HepG2 (cell line): ENCODE measurements at places on chromosomes 11 and 22. TPM values are rescaled to one million over a fixed set of nuclear protein-coding genes. Genes with fewer than 3 reads are reported as not detected.

Gene SLC17A6
- polyA plus RNA-seq = not detected in 2 replicates

Gene SPA17
- polyA plus RNA-seq = 2.9 and 4.4 TPM in 2 replicates

Gene NPAS4
- not detected in 2 replicates for polyA plus RNA-seq

Gene DYNC2H1
- 0.49 and 0.69 TPM in 2 replicates for polyA plus RNA-seq

Gene ASCL2
- not detected in 2 replicates for polyA plus RNA-seq

Gene OR52I1
- not detected in 2 replicates for polyA plus RNA-seq

Gene MYO7A
- polyA plus RNA-seq = 8.1 and 10.0 TPM in 2 replicates

Gene THAP12
- polyA plus RNA-seq = 14.8 and 18.8 TPM in 2 replicates

Gene NEAT1
- polyA plus RNA-seq = 41.2 and 41.3 TPM in 2 replicates

Gene E2F8
- polyA plus RNA-seq = 1.9 and 3.3 TPM in 2 replicates

Gene CATSPERZ
- 0.16 and 0.48 TPM in 2 replicates for polyA plus RNA-seq

Gene RAG2
- polyA plus RNA-seq = not detected in 2 replicates

Gene GGTLC2
- not detected in 2 replicates for polyA plus RNA-seq

Gene PRRG4
- polyA plus RNA-seq = 0.24 and 0.25 TPM in 2 replicates

Gene MMP27
- polyA plus RNA-seq = not detected in 2 replicates

Gene C11orf87
- not detected in 2 replicates for polyA plus RNA-seq

Gene CTSD
- 230 and 408 TPM in 2 replicates for polyA plus RNA-seq

Gene ANO1
- polyA plus RNA-seq = not detected in 2 replicates

Gene TSKU
- 20.3 and 27.9 TPM in 2 replicates for polyA plus RNA-seq

Gene SEC14L2
- polyA plus RNA-seq = 5.1 and 9.1 TPM in 2 replicates

Gene TRIM48
- not detected in 2 replicates for polyA plus RNA-seq

Gene SULT4A1
- polyA plus RNA-seq = not detected in 2 replicates

Gene HTR3B
- 0.05 and 0.09 TPM in 2 replicates for polyA plus RNA-seq

Gene MRPL11
- 59.1 and 72.9 TPM in 2 replicates for polyA plus RNA-seq

Gene DGCR6
- 0.13 TPM in 1 of 2 replicates, not detected in the other for polyA plus RNA-seq

Gene SAA4
- polyA plus RNA-seq = 53.4 and 94.1 TPM in 2 replicates

Gene OR6A2
- polyA plus RNA-seq = not detected in 2 replicates

Gene MAPK8IP2
- polyA plus RNA-seq = 1.3 and 2.2 TPM in 2 replicates

Gene OR51I1
- polyA plus RNA-seq = 0.09 TPM in 1 of 2 replicates, not detected in the other

Gene POLA2
- 9.1 and 9.7 TPM in 2 replicates for polyA plus RNA-seq

Gene BTG4
- polyA plus RNA-seq = not detected in 2 replicates

Gene TRPM5
- 0.05 and 0.12 TPM in 2 replicates for polyA plus RNA-seq

Gene WT1
- polyA plus RNA-seq = 0.15 TPM in 1 of 2 replicates, not detected in the other

Gene PATE4
- not detected in 2 replicates for polyA plus RNA-seq

Gene MIAT
- polyA plus RNA-seq = under 0.01 TPM in 1 of 2 replicates, not detected in the other

Gene SAA1
- polyA plus RNA-seq = not detected in 2 replicates

Gene KCNQ1OT1
- polyA plus RNA-seq = 1.3 TPM in 2 replicates

Gene LRRC75B
- polyA plus RNA-seq = 34.8 and 48.8 TPM in 2 replicates

Gene OR11H1
- not detected in 2 replicates for polyA plus RNA-seq

Gene MMP1
- 0.21 and 0.30 TPM in 2 replicates for polyA plus RNA-seq

Gene OPCML
- polyA plus RNA-seq = not detected in 2 replicates

Gene C11orf21
- 0.03 and 0.08 TPM in 2 replicates for polyA plus RNA-seq

Gene TSGA10IP
- 0.07 TPM in 1 of 2 replicates, not detected in the other for polyA plus RNA-seq

Gene RNF141
- 6.8 and 9.3 TPM in 2 replicates for polyA plus RNA-seq

Gene FAM83F
- not detected in 2 replicates for polyA plus RNA-seq

Gene CACNA1I
- not detected in 2 replicates for polyA plus RNA-seq

Gene CD248
- 0.20 and 0.25 TPM in 2 replicates for polyA plus RNA-seq

Gene ALG9
- polyA plus RNA-seq = 33.8 and 40.6 TPM in 2 replicates

Gene APOBEC3G
- 4.1 and 5.7 TPM in 2 replicates for polyA plus RNA-seq

Gene SIAE
- 21.8 and 22.4 TPM in 2 replicates for polyA plus RNA-seq

Gene LYVE1
- 0.82 and 1.2 TPM in 2 replicates for polyA plus RNA-seq

Gene APOA5
- polyA plus RNA-seq = 44.0 and 61.4 TPM in 2 replicates

Gene FEN1
- polyA plus RNA-seq = 10.9 and 12.4 TPM in 2 replicates

Gene PRR5L
- polyA plus RNA-seq = 0.16 TPM in 1 of 2 replicates, not detected in the other

Gene CASP1
- 0.34 and 0.85 TPM in 2 replicates for polyA plus RNA-seq

Gene EXPH5
- polyA plus RNA-seq = under 0.01 TPM in 1 of 2 replicates, not detected in the other
